ENCODE measurements at places on chromosomes 7 and 10.

DNA sequence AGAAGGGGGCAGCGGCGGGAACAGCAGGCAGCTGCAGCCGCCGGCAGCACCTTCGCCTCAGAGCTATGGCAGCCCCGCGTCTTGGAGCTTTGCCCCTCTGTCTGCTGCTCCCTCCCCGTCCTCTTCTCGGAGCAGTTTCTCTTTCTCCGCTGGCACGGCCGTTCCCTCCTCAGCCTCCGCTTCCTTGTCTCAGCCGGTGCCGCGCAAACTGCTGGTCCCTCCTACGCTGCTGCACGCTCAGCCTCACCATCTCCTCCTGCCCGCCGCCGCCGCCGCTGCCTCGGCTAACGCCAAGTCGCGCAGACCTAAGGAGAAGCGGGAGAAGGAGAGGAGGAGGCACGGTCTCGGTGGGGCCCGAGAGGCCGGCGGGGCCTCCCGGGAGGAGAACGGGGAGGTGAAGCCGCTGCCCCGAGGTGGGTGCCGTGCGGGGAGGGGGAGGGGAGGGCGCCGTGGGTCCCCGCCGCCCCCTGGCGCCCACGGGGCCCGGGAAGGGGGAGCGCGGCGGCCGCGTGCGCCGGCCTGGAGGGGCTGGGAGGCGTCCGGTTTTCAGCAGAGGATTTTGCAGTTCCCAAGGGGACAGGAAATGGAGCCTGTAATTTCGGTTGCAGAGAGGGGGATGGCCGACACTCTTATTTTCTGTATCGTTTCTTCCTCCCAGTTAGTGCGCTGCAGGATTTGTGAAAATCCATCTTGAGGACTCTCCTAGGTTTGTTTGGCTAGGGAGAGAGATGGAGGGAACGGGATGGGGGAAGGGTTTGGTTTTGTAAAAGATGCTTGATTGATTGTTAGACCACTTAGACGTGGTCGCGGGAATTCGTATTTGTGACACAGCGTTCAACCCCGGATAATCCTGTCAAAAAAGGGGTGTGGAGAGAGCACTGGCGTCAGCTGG, 630 bp downstream of the RSBN1L start:
- DNase-seq: peak; percentile 61

GRCh38 chr10:63365976-63366765, 99.6 kb downstream of the JMJD1C start:
- DNase-seq: no peak

DNA sequence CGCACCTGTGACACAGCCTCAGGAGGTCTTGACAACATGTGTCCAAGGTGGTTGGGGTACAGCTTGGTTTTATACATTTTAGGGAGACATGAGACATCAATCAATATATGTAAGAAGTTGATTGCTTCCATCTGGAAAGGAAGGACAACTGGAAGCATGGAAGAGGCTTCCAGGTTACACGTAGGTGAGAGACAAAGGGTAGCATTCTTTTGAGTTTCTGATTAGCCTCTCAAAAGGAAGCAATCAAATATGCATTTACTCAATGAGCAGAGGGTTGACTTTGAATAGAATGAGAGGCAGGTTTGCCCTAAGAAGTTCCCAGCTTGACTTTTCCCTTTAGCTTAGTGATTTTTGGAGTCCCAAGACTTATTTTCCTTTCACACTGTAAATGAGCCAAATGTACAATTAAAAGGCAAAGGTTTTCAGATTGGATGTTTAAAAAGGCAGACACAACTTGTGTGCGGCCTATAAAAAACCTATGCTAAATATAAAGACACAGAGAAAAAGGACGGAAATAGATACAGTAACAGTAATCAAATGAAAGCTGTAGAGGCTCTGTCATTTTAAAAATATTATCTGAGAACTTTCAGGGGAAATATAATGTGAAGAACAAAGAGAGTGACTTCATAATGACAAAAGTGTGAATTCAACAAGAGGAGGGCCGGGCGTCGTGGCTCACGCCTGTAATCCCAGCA, 65.7 kb upstream of the LANCL2 start:
- no peak for DNase-seq

DNA sequence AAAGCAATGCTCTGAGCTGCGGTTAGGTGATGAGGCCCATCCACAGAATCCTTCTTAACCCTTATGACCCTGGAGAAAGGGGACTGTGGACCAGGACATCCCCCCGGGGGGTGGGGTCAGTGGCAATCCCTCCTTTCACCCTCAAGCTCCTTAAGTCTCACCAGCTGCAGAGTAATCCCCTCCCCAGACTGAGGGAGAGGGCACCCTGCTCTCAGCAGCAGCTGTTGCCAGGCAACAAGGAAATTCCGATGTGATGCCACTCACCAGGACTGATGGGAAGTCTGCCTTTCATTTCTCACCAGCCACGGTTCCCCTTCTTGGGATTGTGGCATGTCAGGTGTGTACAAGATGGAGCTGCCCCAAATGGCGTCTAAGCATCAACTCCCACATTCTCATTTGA, 129.6 kb downstream of the DOCK1 start:
- no peak for DNase-seq

All from dorsolateral prefrontal cortex (tissue), 122 donors.